Fibroblast of mammary gland (primary cell): ENCODE measurements at places on chromosomes 12 and 14.

DNA sequence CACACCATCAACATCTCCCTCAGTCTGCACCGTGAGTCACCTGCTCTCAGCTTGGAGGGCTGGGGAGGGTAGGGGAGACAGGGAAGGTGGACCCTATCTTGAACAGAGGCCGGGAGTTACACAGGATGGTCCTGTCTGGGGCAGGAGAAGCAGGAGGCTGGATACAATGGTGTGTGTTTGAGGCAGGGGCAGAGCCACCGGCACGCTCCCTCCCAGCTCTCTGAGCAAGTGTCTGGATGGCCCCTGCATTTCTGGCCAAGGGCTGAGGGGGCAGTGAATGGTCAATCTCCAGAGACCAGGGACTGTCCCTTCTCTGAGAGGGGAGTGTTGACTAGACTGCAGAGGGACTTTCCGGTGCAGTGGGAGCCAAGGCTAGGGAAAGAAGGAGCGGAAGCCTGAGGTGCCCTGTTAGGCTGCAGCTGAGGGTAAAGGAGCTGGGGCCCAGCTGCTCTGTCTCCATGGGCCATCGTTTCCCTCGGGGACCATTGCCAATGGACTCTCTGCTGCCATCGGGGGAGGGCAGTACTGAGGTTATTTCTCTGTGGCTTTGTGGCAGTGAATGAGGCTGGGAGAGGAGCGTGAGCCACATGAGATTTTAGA, 1.9 kb downstream of the LRP1-AS start:
- no peak for DNase-seq

GRCh38 chr14:34237081-34237480, 225.0 kb downstream of the SPTSSA start:
- DNase-seq: no peak

GRCh38 chr14:103385152-103385928, at the start of gene MARK3:
MARK3 (plus strand) TSS chr14:103385415; CDS start chr14:103386030, 615 bp downstream.
- peak; percentile 95 for DNase-seq

GRCh38 chr14:79724934-79725717, 486.2 kb downstream of the DIO2 start:
- no peak for DNase-seq

DNA sequence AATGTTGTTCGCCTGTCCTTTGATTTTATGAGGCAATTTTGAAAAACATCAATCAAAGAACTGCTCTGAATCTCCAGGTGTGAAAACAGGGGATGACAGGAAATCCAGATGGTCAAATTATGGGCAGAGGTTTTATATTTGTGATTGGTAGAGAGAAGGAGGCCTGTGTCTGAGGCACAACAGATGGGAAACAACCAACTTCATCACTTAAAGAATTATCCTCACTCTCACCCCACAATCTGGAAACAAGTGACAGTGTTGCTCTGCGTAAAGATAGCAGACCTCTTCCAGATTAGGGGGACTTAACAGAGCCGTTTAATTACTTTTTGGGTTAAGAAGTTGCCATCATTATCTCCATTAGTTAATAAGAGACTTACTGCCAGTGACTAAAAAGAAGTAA, 64.1 kb upstream of the EGLN3 start:
- no peak for DNase-seq
